ENCODE measurements at places on chromosomes 3 and 15.

DNA sequence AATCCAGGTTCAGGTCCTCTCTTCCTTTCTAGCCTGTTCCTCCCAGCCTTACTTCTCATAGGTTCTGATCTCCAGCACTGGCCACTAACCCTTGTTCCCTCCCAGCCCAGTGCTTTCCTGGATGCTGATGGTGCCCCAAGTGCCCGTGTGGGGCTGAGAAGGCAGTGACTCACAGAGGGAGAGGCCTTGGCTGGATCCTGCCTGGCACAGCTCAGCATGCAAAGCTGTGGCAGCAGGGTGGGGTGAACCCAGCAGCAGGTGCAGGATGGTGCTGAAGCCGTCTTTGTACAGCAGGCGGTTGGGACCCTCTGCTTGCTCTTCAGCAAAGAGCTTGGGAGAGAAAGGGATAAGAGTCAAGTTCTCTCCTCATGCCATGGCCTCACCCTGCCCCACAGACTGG is 7.6 kb downstream of the LPCAT4 start:
- no peak for DNase-seq
- H3K4me3 ChIP-seq, result no peak overlapping the region
- no peaks in the 10 kb centered on the region for H3K27me3 ChIP-seq
- no peak overlapping the region for H3K27ac ChIP-seq

GRCh38 chr3:153601374-153601853 is 439.4 kb downstream of the RAP2B start:
- no peak overlapping the region for H3K4me3 ChIP-seq
- H3K36me3 ChIP-seq, result no peaks in the 10 kb centered on the region
- H3K4me1 ChIP-seq, result peaks cover 4% of the 10 kb centered on the region
- no peak overlapping the region for H3K27ac ChIP-seq
- DNase-seq, result no peak

DNA sequence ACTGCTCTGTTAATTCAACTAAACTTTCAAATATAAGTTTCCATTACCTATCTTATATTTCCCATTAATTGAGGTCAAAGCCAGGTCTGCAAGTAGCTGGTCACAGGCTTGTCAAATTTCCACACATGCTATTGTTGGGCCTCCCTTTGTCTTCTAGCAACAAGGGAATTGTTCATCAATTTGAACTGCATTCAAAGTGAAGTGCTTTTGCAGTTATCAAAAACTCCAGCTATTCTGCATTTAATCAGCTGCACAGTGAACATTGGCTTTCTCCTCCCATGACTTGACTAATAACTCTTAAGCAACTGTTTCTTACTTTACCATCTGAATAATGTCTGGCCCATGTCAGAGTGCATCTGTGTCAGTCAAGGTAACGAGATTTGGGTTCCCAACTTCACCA is 198.4 kb downstream of the KCNH8 start:
- no peak overlapping the region for H3K27ac ChIP-seq
- H3K4me3 ChIP-seq, result no peak overlapping the region
- no peaks in the 10 kb centered on the region for H3K27me3 ChIP-seq
- H3K36me3 ChIP-seq, result no peaks in the 10 kb centered on the region
- H3K4me1 ChIP-seq, result no peaks in the 10 kb centered on the region

DNA sequence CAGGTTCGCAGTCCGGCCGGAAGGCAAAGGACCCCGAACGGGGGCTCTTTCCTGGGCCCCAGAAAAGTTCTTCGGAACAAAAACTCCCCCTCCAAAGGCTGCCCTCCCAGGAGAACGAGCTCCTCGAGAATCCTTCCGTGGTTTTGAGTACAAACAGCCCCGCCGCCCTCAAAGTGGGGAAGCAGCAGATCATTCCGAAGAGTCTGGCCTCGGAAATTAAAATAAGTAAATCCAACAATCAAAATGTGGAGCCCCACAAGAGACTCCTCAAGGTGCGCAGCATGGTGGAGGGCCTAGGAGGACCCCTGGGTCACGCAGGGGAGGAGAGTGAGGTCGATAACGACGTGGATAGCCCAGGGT is 1.3 kb downstream of the ARHGEF26 start:
- H3K27ac ChIP-seq, result no peak overlapping the region
- H3K27me3 ChIP-seq, result peaks cover 35% of the 10 kb centered on the region
- H3K36me3 ChIP-seq, result no peaks in the 10 kb centered on the region
- H3K4me3 ChIP-seq, result no peak overlapping the region
- H3K4me1 ChIP-seq, result peaks cover 25% of the 10 kb centered on the region

DNA sequence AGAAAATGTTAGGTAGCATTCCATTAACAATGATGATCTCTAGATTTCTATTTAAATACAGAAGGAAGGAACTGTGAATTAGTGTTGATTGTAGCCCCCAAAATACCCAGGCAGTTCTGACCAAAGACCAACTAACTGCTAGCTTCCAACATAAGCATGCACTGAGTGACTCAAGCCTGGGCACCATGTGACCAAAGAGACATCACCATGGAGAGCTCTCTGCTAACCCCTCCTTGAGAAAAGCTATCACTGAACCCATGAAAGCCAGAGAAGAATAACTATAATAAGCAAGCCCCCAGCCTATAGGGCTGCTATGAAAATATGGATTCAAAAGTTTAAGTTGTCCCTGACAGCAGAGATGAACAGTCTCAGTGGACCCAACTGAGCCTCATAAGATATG is 310.2 kb downstream of the ULK4 start:
- no peaks in the 10 kb centered on the region for H3K4me1 ChIP-seq
- no peaks in the 10 kb centered on the region for H3K36me3 ChIP-seq
- no peaks in the 10 kb centered on the region for H3K27me3 ChIP-seq
- no peak for DNase-seq

DNA sequence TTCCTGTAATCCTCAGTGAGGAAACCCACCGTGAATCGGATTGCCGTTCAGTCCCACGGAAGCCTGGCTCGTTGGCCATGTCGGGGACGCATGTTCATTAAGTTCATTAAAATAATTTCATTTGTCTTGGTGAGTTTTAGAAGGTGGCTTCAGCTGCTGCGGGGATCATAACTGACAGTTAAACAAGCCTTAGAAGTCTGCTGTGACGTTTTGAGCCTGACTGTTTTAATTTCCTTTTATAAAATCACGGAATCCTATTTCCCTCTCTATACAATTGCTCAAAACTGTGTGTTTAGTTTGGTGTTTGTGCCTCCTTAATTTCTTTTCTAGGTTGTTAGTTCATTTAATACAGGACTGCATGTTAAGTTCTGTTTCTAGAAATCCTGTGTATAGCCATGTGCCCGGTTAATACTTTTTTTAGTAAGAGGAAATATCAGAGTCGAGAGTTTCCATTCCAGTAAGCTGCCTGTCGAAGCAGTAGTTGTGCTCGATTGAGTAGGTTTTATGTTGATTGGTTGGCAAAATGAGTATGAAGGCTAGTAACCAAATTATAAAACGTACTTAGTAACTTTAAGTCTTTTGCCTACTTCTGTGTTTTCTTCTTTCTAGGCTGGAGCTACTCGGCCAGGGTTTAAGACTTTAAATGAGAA is 705 bp downstream of the NIPA2 start:
- H3K27me3 ChIP-seq, result no peaks in the 10 kb centered on the region
- peak overlapping the region; percentile 97 for H3K4me3 ChIP-seq
- no peak for DNase-seq
- H3K4me1 ChIP-seq, result peaks cover 15% of the 10 kb centered on the region
- H3K27ac ChIP-seq, result peak overlapping the region; percentile 90

DNA sequence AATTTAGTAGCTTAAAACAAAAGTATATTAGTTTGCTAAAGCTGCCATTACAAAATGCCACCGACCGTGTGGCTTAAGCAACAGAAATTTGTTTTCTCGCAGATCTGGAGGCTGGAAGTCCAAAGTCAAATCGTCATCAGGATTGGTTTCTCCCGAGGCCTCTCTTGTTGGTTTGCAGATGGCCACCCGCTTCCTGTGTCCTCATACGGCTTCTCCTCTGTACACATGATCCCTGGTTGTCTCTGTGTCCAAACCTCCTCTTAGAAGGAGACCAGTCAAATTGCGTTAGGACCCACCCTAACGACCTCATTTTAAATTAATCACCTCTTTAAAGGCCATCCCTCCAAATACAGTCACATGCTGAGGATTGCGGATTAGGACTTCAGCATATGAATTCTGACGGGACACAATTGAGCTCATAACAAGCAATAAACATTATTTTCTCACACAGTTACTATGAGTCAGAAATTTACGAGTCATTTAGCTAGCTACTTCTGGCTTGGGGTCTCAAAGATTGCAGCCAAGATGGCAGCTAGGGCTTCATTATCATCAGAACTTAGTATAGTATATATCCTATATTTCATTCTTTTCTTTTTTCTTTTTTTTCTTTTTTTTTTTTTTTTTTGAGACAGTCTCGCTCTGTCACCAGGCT is 58.4 kb downstream of the RPL39L start:
- no peak overlapping the region for H3K4me3 ChIP-seq
- peaks cover 35% of the 10 kb centered on the region for H3K36me3 ChIP-seq
- H3K27me3 ChIP-seq, result no peaks in the 10 kb centered on the region
- no peak overlapping the region for H3K27ac ChIP-seq

- H3K27me3 ChIP-seq, result no peaks in the 10 kb centered on the region
- DNase-seq, result no peak
- H3K27ac ChIP-seq, result no peak overlapping the region
- H3K4me3 ChIP-seq, result no peak overlapping the region
These were observed 49.5 kb downstream of the ARRDC4 start for GRCh38 chr15:98009971-98010370.

DNA sequence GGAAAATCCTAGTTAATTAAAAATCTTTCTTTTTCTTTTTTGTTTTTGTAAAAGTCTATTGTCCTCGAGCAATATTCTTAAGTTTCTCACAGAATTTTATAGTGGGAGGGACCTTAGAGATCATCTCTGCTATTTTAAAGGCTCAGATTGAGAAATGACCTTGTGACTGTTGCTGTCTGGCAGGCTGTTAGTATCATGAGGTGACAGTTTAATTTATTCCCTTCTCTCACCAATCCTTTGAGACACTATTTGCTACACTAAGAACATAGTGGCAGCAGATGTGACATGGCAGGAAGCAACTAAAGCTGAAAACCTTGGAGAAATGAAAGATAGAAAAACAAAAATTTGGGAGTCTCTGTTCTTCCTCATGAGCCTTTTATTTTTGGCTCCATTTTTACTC is 24.9 kb downstream of the APPL1 start:
- H3K4me3 ChIP-seq, result no peak overlapping the region
- DNase-seq, result no peak
- H3K36me3 ChIP-seq, result peaks cover 39% of the 10 kb centered on the region
- H3K27ac ChIP-seq, result no peak overlapping the region

DNA sequence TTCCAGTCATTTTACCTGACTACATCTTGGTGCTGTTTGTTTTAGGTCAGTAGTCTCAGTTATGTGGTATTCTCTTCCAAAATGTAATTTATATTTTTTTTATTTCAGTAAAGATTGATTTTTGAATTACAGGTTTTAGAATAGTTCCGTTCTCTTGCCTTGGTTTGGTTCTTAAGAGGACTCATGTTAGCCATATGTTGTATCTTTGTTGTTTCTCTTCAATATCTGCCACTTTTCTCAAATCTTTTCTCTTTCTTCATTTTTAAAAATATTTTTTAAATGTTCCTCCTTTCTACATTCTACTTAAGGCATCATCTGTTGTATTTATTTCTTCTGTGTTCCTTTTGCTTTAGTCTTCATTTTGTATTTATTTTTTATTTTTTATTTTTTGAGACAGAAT is 5.6 kb upstream of the UBL7 start:
- H3K36me3 ChIP-seq, result no peaks in the 10 kb centered on the region
- H3K27ac ChIP-seq, result no peak overlapping the region
- H3K27me3 ChIP-seq, result no peaks in the 10 kb centered on the region
- no peak for DNase-seq
- H3K4me1 ChIP-seq, result peaks cover 7% of the 10 kb centered on the region

DNA sequence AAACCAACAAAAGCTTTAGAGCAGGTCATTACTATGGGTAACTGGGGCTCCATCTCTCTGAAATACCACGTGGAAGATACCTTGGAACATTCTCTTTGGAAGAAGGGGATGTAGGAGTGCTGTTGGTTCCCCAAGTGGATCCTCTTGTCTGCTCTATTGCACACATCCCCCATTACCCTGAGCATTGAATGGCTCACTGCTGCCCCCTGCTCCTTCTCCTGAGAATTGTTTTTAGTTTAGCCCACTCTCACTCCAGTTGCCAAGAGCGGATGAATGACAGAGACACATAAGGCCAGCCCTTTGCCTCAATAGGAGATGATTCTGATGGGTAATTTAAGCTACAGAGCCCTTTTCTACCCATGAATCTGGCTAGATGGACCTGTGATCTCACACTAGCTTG is 135.6 kb upstream of the SUCLG2 start:
- no peak overlapping the region for H3K4me3 ChIP-seq
- H3K36me3 ChIP-seq, result no peaks in the 10 kb centered on the region
- DNase-seq, result peak; percentile 73

GRCh38 chr3:107235193-107235927 is 141.9 kb upstream of the CCDC54 start:
- no peak overlapping the region for H3K27ac ChIP-seq
- no peaks in the 10 kb centered on the region for H3K27me3 ChIP-seq
- no peak for DNase-seq

DNA sequence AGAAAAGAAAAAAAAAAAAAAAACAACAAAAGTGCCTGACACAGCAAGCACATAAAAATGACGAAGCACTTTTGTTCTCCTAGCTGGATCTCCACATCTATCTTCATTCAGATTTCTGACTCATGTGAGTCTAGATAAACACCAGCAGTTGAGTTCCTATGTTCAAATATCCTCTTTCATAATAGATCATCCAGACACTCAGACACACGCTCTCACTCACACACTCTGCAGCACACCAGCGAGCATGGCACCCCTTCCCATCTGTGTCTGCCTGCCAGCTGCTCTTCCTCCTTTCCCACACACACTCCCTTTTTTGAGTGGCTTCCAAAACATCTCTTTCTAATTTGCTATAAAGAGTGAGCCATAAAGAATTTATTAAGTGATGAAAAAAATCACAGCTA is 19.8 kb upstream of the CELF6 start:
- H3K4me1 ChIP-seq, result no peaks in the 10 kb centered on the region
- no peak overlapping the region for H3K27ac ChIP-seq
- H3K4me3 ChIP-seq, result no peak overlapping the region
- DNase-seq, result peak; percentile 22
- H3K36me3 ChIP-seq, result peaks cover 19% of the 10 kb centered on the region
- H3K27me3 ChIP-seq, result no peaks in the 10 kb centered on the region

DNA sequence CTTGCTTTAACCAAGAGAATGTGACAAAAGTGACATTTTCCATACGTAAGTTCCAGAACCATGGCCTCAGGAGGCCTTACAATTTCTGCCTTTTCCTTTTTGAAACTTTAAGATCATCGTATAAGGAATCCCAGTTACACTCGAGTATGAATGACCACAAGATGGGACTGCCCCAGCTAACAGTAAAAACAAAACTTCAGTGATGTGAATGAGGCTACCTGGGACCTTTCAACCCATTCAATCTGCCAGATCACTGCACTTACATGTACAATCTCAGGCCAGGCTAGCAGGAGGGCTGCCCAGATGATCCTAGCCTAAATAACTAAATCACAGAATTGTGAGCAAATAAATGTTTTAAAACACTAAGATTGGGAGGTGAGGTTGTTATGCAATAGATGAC is 328.8 kb downstream of the CNTN6 start:
- DNase-seq, result no peak
- H3K27ac ChIP-seq, result no peak overlapping the region
- no peak overlapping the region for H3K4me3 ChIP-seq
- no peaks in the 10 kb centered on the region for H3K36me3 ChIP-seq
- no peaks in the 10 kb centered on the region for H3K4me1 ChIP-seq
- no peaks in the 10 kb centered on the region for H3K27me3 ChIP-seq

- no peak overlapping the region for H3K27ac ChIP-seq
- DNase-seq, result no peak
- H3K4me1 ChIP-seq, result no peaks in the 10 kb centered on the region
- H3K36me3 ChIP-seq, result no peaks in the 10 kb centered on the region
- H3K27me3 ChIP-seq, result no peaks in the 10 kb centered on the region
These were observed 95.9 kb upstream of the AKAP13 start for GRCh38 chr15:85284497-85284896.
